ENCODE measurements at places on chromosomes 1 and 21.

DNA sequence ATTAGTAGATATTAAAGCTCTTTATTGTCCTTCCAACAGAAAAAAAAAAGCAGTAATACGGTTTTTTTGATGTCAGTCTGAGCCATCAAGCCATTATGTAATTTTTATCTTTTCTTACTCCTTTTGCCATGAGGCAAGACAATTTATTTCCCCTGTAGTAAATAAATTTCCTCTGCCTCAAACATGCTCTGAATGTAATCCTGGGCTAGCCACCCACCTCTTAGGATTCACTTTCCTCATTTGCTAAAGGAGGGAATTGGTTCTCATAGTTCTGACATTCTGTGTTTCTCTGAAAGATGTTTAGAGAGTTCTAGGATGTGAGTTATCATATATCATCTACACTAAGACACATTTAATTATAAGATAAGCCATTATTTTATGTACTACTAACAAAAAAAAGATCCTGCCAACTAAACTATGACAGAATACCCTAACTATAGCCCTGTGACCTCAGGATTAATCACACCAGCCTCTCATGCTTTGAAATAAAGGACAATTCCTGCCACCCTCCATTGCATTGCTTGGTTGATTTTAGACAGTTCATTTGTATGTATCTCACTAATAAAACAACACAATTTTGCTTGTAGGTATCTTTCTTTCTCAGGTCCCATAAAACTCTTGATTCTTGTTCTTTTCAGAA is 34.0 kb upstream of the RAP1A start:
- no peak for DNase-seq

- no peak for DNase-seq
Observed at GRCh38 chr1:53722025-53722424, 16.9 kb downstream of the GLIS1 start.

DNA sequence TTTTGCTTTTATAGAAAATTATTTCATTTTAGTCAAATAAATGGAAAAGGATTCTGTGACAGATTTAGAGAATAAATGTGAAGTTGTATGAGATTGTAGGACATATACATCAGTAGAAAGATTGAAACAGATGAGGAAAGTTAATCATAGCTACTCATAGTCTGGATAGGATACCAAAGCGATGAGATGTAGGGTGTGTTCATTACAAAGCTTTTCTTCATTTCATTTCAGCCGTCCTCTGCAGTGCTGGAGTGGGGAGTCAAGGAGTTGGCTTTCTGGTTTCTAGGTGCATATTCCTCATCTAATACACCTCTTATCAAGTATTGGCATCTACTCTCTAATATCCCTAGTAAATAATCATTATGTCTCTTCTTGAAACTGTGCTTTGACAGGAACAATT is 149.5 kb upstream of the NEGR1 start:
- DNase-seq, result no peak

- no peak for DNase-seq
Observed at GRCh38 chr1:178137238-178137637, 43.3 kb downstream of the RASAL2 start.

DNA sequence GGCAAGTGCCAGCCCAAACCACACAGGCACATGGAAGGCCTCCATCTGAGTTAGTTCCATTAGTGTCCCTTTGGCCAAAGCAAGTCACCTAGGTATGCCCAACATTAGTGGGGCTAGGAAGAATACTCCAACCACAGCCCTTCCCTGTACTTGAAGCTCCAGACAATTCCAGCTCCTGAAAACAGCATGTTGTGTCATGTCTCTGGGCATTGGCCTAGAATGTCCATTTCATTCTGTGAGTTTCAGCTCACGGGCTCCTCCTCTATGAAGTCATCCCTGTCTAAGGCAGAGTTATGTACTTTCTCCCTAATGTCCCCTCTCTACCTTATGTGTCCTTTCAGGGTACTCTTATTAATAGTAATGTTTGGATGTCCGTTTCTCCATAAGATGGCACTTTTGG is 96.5 kb upstream of the SPATA6 start:
- no peak for DNase-seq

DNA sequence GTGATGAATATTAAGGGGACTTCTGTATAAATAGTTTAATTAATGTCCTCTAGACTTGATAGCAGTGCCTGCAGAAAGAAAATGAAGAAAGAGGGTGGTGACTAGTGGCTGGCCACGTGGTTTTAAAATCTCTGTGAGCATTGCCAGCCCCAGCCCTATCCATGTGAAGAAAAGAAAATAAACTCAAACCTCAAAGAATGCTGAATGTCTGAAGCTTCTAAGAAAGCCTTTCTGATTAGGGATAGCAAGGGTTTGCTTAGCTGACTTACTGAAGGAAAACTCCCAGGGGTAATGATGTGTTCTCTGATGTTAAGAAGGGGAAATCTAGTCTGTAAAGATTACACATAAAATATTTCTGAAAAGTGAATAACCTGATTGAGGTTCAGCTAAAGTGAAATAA is 31.8 kb downstream of the ADGRL2 start:
- DNase-seq, result no peak

GRCh38 chr1:12152113-12152891 is 14.5 kb upstream of the TNFRSF1B start:
- no peak for DNase-seq

DNA sequence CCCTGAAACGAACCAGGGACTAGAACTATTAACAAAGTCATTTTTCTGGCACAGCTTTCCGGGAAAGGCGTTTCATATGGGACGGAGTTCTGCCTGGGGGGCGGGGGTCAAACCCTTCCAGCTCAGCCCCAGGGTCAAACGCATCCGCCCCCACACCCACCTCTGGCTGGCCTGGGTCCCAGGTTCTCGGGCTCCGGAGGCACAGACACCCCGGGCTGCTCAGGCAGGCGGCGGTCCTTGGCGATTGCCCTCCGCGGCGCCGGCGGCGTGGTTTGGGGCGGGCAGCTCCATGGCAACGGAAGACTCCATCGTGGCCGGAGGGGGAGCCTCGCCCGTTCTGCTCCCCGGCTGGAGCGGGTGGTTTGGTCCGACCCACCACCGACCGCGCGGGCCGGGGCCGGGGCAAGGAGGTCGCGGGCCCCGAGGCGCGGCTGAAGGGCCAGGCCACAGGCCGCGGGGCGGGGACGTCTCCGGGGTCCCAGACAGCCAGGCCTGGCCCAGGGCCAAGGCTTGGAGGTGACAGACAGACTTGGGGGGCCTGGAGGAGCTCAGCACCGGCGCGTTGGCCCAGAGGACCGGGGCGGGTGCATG is at the start of gene CFAP74:
Gene CFAP74, minus strand, starts transcription at position 246 of the 591 bp plus-strand sequence. CDS start 12,830 bp downstream, outside the sequence.
- peak; percentile 44 for DNase-seq

GRCh38 chr1:11708554-11709350 is 17.2 kb downstream of the DRAXIN start:
- DNase-seq, result no peak

GRCh38 chr1:24910751-24911650 is 19.1 kb downstream of the RUNX3 start:
- DNase-seq, result no peak

- no peak for DNase-seq
Observed at GRCh38 chr1:97069312-97069711, 347.7 kb downstream of the PTBP2 start.

Data from renal cortex interstitium (tissue), 15 donors.